ENCODE measurements at places on chromosomes 11 and 22. TPM values are rescaled to one million over a fixed set of nuclear protein-coding genes. Genes with fewer than 3 reads are reported as not detected.

Gene PANX2
- under 0.01 TPM for total RNA-seq

Gene UPB1
- total RNA-seq: under 0.01 TPM

Gene PRODH
- not detected for total RNA-seq

Gene ROBO4
- 0.56 TPM for total RNA-seq

Gene IGSF22
- total RNA-seq: not detected

Gene SAA2
- total RNA-seq: not detected
